ENCODE measurements at places on chromosomes 12 and 14. TPM values are rescaled to one million over a fixed set of nuclear protein-coding genes. Genes with fewer than 3 reads are reported as not detected.

DNA sequence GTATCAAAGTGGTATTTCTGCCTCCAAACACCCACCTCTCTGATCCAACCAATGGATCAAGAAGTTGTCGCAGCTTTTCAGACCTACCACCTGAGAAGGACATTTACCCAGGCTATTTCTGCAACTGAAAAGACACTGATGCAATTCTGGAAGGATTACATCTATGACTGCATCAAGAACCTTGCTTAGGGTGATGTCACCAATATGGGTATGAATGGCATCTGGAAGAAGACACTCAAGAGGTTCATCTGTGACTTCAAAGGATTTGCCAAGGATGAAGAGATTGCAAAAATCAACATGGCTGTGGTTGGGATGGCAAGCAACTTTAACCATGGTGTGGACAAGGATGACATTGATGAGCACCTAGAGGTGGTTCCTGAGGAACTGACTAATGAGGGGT lies 154.2 kb downstream of the PCNX1 start:
- DNase-seq = peak; percentile 22

- no peak for DNase-seq
Observed at GRCh38 chr12:22935501-22935900, 310.5 kb downstream of the ETNK1 start.

DNA sequence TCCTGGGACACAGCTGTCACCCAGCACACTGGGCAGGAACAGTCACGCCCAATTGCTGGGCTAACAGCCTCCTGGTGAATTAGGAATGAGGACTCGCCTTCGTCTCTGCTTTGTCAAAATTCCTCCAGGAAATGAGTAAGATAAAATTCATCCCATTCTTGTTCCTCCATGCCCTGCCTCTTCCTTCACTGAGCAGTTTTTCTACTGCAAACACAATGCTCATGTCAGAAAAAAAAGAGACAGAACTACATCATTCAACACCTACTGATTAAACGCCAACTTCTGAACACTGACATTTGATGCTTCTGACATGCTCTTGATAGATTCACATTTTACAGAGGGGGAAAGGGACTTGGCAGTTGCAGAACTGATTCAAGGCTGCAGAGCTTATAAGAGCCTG lies 37.5 kb upstream of the DTX1 start:
- peak; percentile 10 for DNase-seq

DNA sequence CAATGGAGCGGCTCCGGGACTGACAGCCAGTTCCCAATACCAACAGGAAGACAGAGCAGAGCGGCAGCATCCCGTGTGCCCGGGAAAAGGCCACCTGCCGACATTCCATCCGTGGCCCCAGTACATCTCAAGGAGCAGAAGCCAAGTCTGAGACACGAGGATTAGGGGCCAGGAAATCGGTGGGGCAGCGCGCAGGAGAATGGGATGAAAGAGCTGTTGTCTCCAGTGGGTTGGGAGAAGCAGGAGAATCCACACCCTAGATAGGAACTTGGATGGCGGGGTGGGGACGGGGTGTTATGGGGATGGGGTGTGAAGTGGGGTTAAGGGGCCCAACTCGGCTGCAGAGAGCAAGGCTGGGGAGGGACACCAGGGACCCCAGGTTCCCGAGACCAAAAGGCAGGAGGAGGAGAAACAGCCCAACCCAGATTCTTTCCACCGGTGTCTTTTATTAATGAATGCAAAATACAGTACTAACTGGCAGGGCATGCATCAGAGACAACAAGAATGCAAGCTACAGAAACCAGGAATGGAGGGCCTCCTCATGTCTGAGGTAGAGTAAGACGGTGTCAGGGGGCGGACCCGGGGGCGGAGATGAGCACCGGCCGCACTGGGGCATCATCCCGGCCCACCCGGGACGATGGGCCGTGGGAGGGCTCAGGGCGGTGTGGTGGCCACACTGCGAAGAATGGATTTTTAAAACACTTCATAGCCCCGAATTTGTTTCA lies 50.3 kb downstream of the BEGAIN start:
- no peak for DNase-seq

DNA sequence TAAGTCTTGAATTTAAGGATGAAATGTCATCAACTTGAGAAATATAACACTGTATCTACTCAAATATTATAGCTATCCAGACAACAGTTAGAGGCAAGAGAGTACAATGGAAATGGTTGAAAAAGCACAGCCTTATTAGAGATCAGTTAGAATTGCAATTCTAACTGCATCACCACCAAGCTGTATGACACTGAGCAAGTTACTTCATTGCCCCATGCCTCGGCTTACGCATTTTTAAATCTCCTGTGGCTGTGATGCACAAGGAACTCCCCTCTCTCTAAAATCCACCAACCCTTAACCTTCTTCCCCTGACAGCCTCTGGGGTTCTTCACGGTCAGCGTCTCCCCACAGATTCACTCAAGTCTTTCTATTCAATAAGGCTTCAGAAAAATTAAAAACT lies 75.1 kb downstream of the MED13L start:
- peak; percentile 50 for DNase-seq

GRCh38 chr12:122870163-122870842 lies 25.6 kb downstream of the VPS37B start:
- DNase-seq = no peak

- DNase-seq = no peak
Observed at GRCh38 chr12:46084666-46085631, 94.6 kb upstream of the SCAF11 start.

DNA sequence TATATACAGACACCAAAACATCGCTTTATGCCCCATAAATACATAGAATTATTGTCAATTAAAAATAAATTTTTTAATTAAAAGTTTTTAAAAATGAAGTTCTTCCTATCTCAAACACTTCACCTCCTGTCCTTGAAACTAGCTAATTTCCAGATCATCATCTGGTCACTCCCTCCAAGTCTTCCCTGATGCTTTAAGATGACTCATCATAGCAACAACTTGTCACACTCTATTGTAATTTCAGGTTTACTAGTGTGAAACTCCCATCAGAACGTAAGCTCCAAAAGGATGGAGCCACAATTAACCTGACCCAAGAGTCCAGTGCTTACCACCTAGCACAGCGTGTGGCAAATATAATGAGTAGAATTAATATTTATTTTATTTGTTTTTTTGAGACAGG lies 16.3 kb downstream of the GXYLT1 start:
- DNase-seq = peak; percentile 49

DNA sequence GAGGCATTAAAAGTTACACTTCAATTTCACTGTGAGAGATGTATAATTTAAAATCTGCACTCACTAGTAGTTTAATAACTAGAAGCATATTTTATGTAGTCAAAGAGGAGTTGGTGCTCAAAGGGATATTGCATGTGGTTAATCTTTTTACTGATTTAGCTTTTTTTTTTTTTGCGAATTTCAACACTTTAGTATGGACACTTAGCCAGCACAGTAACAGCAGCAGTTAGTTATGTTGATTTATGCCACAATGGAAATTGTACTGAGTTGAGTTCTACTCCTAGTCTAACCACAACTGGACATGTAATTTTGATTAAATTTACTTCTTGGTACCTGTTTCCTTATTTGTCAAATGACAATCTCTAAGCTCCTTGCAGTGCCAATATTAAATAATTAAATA lies 104.2 kb downstream of the RERG start:
- DNase-seq = no peak

- no peak for DNase-seq
Observed at GRCh38 chr12:19886065-19886464, 446.8 kb downstream of the AEBP2 start.

GRCh38 chr14:93078870-93079269 lies 36.9 kb downstream of the ITPK1 start:
- DNase-seq = peak; percentile 62

GRCh38 chr14:88229428-88229827 lies 93.6 kb downstream of the KCNK10 start:
- DNase-seq = no peak

GRCh38 chr12:101619858-101620761 lies 25.3 kb downstream of the MYBPC1 start:
- no peak for DNase-seq

DNA sequence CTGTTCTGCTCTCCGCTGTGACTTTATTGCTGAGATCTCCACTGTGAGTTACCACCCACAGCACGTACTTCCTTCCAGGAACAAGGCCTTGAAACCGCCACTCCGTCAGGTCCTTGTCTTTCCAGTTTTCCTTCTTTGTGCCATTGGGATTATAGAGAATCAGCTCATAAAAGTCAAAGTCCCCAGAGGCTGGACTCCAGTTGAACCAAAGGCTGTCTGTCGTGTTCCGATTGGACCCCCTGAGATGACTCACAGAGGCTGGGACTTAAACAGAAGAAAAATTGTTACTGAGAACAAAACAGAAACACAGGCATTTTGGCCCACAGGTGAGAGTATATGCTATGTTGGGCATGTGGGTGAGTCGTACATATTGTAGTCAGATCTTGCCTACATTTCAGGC lies 76.6 kb downstream of the PTPRB start:
- no peak for DNase-seq

GRCh38 chr14:65167072-65167645 lies 64.8 kb upstream of the MAX start:
- DNase-seq = no peak

DNA sequence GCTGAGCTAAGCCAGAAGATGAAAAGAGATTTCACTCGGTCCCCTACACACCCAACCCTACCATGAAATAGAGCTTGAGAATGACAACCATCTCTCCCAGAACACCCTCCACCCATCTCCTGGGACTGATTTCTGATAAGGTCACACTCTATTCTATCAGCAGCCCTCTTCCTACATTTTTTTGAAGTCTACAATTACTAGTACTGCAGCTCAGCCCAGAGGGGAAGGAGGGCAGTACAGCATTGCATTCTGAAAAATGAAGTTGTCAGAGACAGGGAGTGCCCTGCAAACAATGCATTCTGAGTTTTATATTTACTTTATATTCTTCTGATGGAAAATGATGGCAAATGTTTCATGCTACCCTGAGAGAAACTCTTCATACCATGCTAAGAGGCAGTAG lies 318.5 kb downstream of the BCAT1 start:
- no peak for DNase-seq

- no peak for DNase-seq
Observed at GRCh38 chr12:116918464-116918863, 7.7 kb downstream of the FBXW8 start.

- DNase-seq = no peak
Observed at GRCh38 chr12:2864198-2864597, 7.4 kb upstream of the TEX52 start.

DNA sequence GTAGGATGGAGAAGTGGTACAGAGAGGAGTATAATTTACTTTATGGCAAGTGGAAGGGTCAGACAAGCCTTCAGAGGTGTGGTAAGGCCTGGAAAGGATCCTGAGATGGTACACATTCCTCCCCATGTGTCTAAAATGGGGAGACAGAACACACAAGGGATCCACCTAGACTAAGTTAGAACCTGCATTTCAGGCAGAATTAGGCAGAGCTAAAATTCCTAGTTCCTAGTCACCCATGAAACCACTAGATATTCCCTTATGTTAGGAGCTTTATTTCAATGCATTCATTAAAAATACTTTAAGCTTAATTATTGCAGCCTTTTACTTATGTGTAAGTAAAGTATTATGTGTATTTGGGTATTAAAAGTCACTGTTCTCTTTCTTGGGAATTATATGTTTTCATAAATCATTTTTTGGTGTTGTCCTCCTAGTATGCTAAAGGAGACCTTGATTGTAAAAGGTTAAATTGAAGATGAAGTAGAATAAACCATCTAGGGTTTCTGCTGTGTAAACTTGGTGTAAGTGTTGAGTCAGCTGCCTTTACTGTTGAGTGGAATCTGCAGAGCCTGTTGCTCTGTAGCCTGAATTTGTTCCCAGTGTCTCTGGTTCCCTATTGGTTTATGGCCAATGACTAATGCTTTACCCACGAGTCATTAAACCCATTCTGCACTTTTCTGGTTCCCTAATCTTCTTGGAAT lies 423.2 kb downstream of the ATP23 start:
- peak; percentile 100 for DNase-seq

DNA sequence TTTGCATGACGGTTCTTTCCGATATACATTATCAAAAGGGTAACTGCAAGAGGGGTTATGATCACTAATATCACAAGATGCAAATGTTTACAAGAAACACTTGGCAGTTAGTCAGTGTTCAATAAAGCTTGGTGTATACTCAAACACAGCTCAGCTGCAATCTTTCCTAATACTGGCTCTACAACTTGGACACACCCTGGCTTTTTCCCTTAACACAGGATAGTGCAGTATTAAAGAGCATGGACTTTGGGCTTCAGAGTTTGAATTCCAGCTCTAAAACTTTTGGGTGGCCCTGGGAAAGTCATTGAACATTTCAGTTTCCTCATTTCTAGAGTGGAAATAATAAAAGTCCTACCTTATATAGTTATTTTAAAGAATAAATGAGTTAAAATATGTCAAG lies 107.0 kb downstream of the HECTD4 start:
- DNase-seq = no peak

The NUMB gene
- 93.9 TPM for total RNA-seq

The RGS6 gene
- total RNA-seq = 0.34 TPM

The FOXG1 gene
- total RNA-seq = 0.18 TPM

The SCNN1A gene
- 1.3 TPM for total RNA-seq

The C12orf50 gene
- total RNA-seq = not detected

The GPR84 gene
- not detected for total RNA-seq

Measured in astrocyte (in vitro differentiated cells and primary cell).